ENCODE measurements at places on chromosomes 4 and X.

- no peak for DNase-seq
Measured at GRCh38 chr4:185914583-185915199, 102.7 kb upstream of the SORBS2 start.

GRCh38 chr4:113844369-113844768, 82.8 kb upstream of the CAMK2D start:
- DNase-seq: no peak

DNA sequence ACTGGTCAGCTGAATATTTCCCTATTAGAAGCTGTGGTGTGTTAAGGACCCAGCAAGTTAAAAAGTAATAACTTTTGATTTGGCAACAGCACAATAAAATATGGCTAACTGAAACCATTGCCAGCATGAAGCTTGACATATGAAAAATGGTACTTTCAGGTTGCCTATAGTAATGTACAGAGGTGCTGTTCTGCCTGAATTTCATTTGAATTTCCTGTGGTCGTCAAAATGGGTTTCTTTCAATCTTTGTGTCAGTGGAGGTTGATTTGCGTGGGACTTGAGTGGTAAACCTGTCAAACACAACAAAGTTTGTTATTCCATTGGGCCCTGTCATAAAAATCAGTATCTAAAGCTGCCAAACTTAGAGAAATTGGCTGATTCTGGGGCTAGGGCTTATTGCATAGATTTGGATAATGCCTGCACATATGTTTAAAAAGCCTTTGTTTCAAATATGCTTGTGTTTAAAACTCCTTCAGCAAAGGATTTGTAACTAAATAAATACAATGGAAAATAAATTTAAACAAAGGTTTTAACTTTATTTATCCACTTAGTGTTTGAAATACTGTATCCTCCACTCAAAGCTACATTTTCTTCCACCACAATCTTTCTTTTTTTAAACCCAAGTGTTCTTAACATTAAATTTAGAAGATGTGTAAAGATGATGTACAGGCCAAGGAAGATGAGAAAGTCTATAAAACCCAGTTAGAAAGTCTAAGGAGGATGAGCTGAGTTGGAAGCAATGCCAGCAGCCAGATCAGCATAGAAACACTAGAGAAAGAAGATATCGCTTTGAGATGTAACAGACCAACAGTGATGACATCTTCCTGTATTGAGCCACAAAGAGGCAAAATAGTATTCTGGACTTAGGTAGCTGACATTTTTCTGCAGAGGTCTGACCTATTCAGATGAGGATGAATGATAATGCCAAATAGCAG, 134.8 kb upstream of the GIMD1 start:
- no peak for DNase-seq

GRCh38 chr4:75948822-75949444, 8.1 kb upstream of the NAAA start:
- DNase-seq: no peak

GRCh38 chr4:41363384-41363981, 106.8 kb downstream of the UCHL1 start:
- no peak for DNase-seq

DNA sequence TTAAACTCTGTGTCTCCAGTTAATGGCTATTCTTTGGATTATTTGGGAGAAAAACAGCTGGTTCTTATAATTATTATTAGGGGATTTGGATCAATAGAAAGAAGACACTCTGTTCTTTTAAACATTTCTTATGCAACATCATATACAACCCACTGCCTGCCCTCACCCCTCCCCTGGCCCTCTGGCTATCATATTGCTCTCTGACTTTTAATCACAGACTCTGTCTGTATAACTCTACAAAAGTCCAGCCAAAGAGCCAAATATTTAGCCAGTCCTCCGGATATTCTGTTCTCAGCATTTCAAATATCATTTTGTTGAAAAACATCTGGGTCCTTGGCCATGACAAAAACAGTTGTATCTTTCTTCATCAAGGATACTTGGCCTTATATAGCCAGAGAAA, 19.0 kb upstream of the PACRGL start:
- no peak for DNase-seq

GRCh38 chr4:53841711-53842110, 222.7 kb downstream of the CHIC2 start:
- DNase-seq: no peak

- DNase-seq: no peak
Measured at GRCh38 chrX:119008110-119008744, 33.8 kb downstream of the LONRF3 start.

DNA sequence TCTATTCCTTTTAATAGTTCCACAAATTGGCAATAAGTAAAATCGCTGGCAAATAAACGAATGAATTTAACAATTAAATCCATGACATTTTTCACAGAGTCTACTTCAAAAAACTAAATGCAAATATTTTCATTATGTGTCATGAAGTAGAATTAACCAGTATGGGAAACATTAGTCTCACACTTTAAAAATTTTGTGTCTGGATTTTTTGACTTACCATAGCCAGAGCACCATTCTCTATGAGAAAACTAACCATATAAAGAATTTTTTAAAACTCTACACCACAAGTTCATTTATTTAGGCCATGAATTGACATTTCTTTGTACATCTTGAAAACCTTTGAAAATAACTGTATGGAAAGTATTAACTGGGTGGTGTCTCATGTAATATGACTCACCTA, 41.2 kb downstream of the PRDM5 start:
- DNase-seq: no peak

DNA sequence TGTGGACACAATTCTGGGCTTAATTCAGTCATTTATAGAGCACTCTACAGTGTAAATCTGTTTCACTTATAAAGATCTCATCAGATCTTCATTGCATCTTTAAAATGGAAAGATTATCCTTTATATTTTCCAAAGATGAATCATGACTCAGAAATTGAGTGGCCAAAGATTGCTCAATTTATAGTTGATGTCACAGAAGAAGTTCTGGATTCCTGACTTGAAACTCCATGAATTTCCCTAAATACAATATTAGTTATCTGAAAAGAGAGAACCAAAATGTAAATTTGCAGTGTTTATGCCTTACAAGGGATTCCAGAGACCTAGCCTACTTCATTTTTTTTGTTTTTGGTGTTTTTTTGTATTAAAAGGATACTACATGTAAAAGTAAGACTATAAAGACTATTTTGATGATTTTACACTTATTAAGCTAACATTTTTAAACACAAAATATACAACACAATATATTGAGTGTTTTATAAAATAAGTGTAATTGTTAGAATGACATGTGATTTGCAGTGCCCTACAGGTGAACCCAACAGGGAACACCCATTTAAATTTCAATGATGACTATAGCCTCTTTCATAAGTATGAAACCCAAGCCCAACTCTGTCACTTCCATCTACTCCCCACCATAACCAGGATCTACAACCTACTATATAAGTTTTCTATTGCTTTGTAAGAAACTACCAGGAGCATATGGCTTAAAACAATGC, 183.5 kb downstream of the PCDH7 start:
- DNase-seq: no peak

DNA sequence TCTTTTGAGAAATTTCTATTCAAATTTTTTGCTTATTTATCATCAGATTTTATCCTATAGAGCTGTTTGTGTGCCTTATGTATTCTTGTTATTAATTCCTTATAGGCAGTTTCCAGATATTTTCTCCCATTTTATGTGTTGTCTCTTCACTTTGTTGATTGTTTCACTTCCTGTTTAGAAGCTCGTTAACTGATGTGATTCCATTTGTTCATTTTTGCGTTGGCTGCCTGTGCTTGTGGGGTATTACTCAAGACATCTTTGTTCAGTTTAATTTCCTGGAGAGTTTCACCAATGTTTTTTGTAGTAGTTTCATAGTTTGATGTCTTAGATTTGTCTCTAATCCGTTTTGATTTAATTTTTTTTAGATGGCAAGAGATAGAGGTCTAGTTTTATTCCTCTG, 14.6 kb downstream of the ZNF718 start:
- no peak for DNase-seq

GRCh38 chrX:18721683-18722499, 14.4 kb downstream of the PPEF1 start:
- no peak for DNase-seq

GRCh38 chrX:102627640-102628039, 23.6 kb upstream of the GPRASP1 start:
- DNase-seq: no peak

- no peak for DNase-seq
Measured at GRCh38 chrX:7552760-7553159, 290.2 kb upstream of the VCX start.

DNA sequence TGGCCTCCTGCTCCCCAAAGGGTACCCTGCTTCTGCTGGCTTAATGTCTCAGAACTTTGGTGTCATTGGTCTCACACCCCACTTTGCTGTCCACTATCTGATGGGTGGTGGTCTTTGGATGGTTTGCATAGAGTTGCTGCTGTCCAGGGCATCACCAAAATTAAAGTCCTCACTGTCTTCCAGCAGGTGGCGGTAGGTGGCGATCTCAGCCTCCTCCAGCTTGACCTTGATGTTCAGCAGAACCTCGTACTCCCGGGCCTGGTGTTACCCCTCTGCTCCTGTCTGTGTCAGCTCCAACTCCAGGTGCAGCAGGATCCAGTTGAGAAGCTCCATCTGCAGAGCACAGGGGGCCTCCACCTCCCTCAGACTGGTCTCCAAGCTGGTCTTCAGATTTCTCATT, 1169.5 kb upstream of the PABPC4L start:
- no peak for DNase-seq

DNA sequence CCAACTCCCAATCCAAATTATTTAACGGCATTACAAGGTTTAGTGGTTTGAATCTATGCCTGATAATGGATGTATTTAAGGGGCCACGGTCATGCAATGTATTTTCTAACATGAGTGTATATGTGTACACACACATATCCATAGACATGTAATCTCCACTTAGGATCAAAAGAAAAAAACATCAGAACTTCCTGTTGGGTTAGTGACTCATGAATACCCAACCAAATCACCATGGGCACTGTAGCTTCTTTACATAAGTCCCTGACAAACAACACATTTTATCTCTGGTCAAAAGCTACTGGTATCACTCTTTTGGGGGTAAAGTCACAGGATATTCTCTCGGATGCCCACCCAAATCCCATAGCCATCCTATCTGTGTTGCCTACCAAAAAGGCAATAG, 36.5 kb upstream of the TFDP3 start:
- no peak for DNase-seq

GRCh38 chrX:154125391-154126040, 18.5 kb upstream of the OPN1LW start:
- DNase-seq: no peak

- no peak for DNase-seq
Measured at GRCh38 chr4:117577686-117578311, 456.5 kb upstream of the NDST3 start.

- DNase-seq: no peak
Measured at GRCh38 chr4:76570141-76570973, 135.3 kb downstream of the SHROOM3 start.

- DNase-seq: no peak
Measured at GRCh38 chr4:146098397-146098796, 77.1 kb upstream of the LSM6 start.

DNA sequence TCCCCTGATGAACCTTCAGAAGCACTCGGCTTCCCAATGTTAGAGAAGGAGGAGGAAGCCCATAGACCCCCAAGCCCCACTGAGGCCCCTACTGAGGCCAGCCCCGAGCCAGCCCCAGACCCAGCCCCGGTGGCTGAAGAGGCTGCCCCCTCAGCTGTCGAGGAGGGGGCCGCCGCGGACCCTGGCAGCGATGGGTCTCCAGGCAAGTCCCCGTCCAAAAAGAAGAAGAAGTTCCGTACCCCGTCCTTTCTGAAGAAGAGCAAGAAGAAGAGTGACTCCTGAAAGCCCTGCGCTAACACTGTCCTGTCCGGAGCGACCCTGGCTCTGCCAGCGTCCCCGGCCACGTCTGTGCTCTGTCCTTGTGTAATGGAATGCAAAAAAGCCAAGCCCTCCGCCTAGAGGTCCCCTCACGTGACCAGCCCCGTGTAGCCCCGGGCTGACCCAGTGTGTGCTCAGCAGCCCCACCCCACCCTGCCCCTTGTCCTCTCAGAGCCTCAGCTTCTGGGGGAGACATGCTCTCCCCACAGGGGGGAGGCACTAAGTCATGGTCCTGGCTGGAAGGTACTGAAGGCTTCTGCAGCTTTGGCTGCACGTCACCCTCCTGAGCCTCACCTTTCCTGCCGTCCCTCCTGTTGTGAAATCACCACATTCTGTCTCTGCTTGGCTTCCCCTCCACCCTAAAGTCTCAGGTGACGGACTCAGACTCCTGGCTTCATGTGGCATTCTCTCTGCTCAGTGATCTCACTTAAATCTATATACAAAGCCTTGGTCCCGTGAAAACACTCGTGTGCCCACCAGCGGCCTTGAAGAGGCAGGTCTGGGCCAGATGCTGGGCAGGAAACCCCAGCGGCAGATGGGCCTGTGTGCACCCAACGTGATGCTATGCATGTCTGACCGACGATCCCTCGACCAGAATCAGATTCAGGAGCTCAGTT, 34.7 kb downstream of the NOP14 start:
- no peak for DNase-seq

DNA sequence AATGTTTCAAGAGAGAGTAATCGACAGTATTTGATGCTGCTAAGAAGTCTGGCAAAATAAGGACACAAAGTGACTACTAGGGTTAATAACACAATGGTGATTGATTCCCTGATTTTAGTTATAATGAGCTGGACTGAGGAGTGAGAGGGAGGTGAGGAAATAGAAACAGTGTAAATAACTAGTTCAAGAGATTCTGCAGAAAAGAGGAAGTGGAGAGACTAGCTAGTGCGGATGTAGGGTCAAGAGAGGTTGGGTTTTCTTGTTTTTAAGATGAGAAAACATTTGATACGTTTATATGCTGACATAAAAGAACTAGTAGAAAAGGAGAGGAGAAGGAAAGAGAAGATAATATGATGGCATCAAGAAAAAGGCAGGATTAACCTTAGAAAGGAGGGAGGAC, 12.2 kb upstream of the TRPC5 start:
- no peak for DNase-seq

DNA sequence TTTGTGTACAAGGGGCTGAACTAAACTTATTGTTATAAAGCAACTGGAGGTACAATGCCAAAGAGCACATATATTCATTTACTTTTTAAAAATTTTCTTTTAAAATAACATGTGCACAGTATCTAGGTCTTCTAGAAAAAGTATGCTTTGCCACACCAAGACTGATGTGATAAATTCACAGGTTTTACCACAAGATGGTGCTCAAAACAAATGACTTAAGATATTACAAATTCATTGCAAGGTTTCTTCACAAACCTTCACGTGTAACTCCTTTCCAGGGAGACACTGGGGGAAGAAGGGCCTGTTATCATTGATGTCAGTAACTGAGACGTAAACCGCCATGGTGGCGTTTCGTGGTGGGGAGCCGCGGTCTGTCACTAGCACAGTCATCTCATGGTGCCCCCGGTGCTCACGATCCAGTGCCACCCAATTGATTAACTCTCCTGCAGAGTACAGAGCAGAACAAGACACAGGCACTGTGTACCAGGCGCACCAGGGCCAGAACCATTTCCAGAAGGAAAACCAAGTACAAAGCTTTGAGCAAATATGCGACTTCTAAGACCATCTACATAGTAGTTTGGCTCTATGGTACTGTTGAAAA, 162.2 kb downstream of the DCHS2 start:
- no peak for DNase-seq

- DNase-seq: no peak
Measured at GRCh38 chr4:184477201-184477999, 3.0 kb upstream of the IRF2 start.
